Karpas-422 (cell line): ENCODE measurements at places on chromosomes 4 and X. TPM values are rescaled to one million over a fixed set of nuclear protein-coding genes. Genes with fewer than 3 reads are reported as not detected.

AFM gene
- not detected in 2 replicates for total RNA-seq

MANBA gene
- 57.2 and 91.6 TPM in 2 replicates for total RNA-seq

DMD gene
- not detected in 2 replicates for total RNA-seq

DOK7 gene
- total RNA-seq: 1.6 and 10.4 TPM in 2 replicates

MAGEB17 gene
- not detected in 2 replicates for total RNA-seq

STAG2 gene
- 75.7 and 98.4 TPM in 2 replicates for total RNA-seq

ANKRD50 gene
- not detected in 2 replicates for total RNA-seq

LRIT3 gene
- total RNA-seq: 0.19 TPM in 1 of 2 replicates, not detected in the other

SLBP gene
- 82.1 and 92.4 TPM in 2 replicates for total RNA-seq

ARMCX1 gene
- not detected in 2 replicates for total RNA-seq

TRIML2 gene
- total RNA-seq: not detected in 2 replicates

RPS6KA6 gene
- 6.2 and 22.1 TPM in 2 replicates for total RNA-seq

SRD5A3 gene
- 15.6 and 25.7 TPM in 2 replicates for total RNA-seq

MYL5 gene
- total RNA-seq: 50.5 and 72.2 TPM in 2 replicates

CXCL5 gene
- not detected in 2 replicates for total RNA-seq

RAP2C gene
- 9.8 and 27.7 TPM in 2 replicates for total RNA-seq

LGI2 gene
- not detected in 2 replicates for total RNA-seq

LDB2 gene
- not detected in 2 replicates for total RNA-seq

OPRPN gene
- not detected in 2 replicates for total RNA-seq
